ENCODE measurements at places on chromosomes 5 and 9.

DNA sequence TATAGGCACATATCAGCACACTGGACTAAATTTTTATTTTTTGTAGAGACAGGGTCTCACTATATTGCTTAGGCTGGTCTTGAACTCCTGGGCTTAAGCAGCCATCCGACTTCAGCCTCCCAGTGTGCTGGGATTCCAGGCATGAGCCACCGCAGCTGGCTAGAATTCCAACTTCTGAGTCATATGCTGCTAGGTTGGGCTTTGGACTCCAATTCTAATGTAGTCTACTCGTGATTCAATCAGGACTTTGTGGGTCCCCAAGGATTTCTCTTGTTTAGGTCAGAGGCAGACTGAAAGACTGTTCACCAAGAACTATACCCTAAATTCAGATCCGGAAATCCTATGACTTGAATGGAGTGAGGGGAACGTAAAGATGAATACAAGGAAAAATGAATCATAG, 68.2 kb upstream of the CHD1 start:
- ATAC-seq = no peak

- no peak for ATAC-seq
Measured at GRCh38 chr5:15483351-15484097, 16.5 kb upstream of the FBXL7 start.

DNA sequence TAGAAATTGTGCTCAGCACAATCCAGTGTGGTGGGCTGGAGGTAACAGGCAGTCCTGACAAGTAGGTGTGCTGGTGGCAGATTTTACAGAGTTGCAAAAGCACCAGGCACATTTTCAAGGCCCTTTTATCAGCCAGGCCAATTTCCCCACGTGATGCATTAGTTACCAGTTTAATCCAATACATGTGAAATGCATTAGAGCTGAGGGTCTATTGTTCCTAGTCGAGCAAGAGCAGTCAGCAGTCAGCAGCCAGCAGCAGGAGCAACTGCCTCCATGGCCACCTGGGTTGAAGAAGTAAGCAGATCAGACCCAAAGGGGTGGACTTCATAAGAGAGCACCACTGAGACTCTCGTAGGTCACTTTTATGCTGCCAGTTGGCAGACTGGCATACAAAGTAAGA, 76.7 kb downstream of the EPB41L4A start:
- ATAC-seq = no peak

DNA sequence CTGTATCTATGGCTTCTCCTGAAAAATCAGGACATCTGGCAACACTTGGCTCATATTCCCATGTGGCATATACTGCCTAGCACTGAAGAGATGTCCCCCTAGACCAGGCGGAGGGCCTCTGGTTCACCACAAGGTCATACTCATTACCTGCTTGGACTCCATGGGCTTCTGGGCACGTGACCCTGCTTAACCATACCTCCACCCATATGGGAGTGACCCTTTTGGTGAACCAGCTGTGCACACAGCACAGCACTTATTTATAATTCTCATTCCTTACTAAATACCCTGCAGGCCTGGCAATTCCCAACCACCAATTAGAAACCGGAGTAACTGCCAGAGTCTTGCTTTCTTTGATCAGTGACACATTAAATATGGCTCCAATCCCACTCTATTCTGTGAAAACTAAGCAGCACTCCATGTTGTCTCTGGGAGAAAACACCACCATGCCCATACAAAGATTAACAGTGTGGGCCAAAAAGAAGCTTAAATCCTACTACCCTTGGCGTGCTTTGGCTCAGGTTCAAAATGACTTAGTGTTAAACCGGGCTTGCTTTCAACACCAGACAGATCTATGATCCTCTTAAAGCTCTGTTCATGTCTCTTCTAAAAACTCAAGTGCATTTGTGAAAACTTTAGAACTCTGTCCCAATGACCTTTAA, 57.7 kb downstream of the MTMR12 start:
- no peak for ATAC-seq

DNA sequence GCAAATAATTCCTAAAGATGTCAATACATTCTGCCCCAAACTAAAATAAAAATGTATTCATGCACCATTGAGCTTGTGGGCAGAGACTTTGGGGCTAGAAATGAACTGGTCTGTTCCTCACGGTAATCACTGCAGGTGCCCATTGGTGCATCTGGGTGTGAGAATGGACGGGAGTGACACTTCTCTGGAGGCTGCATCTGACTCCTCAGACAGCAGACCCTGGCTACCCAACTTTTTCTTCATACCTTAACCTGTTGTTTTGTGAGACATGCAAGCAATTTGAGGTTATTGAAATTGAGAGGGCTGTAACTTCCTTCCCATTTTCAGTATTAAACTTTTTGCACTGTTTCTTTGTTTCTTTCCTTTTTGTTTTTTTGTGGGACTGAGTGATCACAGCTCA, 333.4 kb downstream of the ICE1 start:
- ATAC-seq = no peak

GRCh38 chr9:88998503-88998902, 7.2 kb downstream of the S1PR3 start:
- no peak for ATAC-seq
